ENCODE measurements at places on chromosomes 16 and 17.

DNA sequence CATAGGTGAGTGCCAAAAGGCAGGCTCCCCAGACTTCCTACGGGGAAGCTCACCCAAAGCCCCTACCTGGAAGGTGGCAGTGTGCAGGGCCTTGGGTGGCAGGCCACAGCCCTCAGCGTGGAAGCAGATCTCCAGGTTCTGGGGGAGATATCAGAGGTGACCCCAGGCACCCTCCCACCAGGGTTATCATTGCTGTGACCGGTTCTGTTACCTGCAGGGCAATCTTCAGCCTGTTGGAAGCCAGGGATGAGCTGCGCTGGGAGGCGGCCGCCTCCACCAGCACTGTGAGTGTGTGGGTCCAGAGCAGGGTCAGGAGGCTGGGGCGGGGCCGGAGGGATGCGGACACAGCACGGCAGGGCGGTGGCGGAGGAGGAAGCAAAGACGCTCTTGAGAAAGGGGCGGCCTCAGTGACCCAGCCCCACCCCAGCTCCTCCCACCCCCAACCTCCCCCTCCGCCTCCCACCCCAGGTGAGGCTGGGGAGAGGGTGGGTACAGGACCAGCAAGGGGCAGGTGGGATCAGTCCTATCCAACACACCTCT lies 13.1 kb downstream of the UNC13D start:
- DNase-seq: no peak

- DNase-seq: no peak
These were observed 9.0 kb upstream of the ITGAE start for GRCh38 chr17:3810019-3810418.

DNA sequence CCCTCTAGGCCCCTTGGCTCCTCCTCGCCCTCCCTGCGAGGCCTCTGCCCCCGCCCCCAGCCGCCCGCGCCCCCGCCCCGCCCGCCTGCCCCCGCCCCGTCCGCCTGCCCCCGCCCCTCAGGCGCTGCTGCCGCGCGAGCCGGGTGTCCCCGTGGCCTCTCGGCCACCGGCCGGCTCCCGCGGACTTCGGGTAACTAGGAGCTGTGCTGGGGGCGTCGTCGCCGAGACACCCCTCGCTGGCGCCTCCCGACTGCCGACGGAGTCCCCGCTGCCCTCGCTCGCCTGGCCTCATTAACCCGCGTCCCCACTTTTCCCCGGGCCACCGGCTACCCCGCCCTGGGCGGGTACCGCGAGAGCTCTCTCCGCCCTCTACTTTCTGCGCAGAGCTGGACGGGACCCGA lies at the start of gene TLCD1:
TLCD1 (minus strand) TSS at position 8 of the 401 bp plus-strand sequence. CDS start 136 bp downstream, outside the sequence.
- peak; percentile 32 for DNase-seq

- peak; percentile 62 for DNase-seq
These were observed 22.5 kb downstream of the EIF4A3 start for GRCh38 chr17:80124351-80124981.

GRCh38 chr16:86949116-86949515 lies 368.1 kb downstream of the C16orf95 start:
- DNase-seq: no peak

GRCh38 chr17:72474719-72475477 lies 354.1 kb downstream of the SOX9 start:
- DNase-seq: no peak

DNA sequence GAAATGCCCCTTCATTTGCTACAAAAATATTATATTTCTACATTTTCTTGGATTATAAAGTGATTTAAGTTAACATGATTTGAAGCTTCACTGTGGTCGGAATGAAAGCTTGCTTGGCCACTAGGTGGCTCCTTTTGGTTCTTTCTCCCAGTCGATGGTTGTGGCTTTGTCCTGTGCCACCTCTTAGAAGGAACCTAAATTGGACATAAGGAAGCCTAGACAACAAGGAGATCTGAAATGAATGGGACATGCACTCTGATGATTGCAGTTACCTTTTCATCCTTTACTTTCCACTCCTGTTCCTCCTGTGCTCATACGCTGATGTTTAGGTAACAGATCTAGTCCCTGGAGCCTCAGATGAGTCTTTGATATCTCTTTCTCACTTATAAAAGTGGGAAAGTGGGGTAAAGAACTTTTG lies 39.2 kb downstream of the FTO start:
- DNase-seq: peak; percentile 33

- no peak for DNase-seq
These were observed 29.2 kb downstream of the TRIM25 start for GRCh38 chr17:56884483-56885311.

GRCh38 chr16:87436225-87437172 lies 44.4 kb downstream of the MAP1LC3B start:
- DNase-seq: peak; percentile 34

- no peak for DNase-seq
These were observed 206.2 kb downstream of the CCDC182 start for GRCh38 chr17:57538736-57539456.

GRCh38 chr17:62619417-62620155 lies 7.9 kb upstream of the MRC2 start:
- no peak for DNase-seq

DNA sequence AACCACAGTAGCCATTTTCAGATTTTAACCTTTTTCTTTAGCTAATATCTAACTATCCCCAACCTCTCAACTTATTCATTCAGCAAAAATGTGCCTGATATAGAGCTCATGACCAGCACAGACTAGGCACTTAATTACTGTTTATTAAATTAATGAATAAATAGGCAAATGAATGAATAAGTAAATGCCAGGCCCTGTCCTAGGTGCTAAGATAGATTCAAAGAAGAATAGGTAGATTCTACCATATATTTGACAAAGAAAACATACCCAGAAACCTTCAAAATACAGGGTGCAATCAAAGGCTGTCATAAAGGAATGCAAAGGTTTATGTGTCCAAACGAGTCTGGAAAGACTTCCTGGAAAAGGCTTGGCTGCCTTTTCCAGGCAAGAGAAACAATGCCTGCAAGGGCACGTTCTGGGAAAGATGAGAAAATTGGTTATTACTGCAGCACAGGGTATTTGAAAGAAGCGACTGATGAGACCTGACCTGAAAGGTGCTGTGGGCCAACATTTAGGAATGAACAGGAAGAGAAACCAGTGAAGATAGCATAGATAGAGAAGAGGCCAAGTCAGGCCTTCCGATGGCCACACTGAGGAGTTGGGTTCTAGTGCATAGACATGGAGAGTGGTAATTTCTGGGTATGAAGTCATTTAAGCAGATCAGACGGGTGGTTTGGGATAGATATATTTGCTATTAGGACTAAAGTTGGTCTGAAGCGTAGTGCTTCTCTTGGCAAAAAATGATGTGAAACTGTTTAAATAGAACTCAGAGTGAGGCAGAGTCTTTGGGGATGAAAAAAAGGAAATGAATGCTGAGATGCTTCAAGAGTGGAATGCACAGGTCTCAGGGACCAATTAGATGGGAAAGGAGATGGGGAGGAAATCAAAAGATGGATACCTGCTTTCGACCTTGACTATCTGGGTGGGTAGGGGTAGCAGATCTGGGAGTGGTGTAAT lies 11.4 kb upstream of the CCL2 start:
- no peak for DNase-seq

DNA sequence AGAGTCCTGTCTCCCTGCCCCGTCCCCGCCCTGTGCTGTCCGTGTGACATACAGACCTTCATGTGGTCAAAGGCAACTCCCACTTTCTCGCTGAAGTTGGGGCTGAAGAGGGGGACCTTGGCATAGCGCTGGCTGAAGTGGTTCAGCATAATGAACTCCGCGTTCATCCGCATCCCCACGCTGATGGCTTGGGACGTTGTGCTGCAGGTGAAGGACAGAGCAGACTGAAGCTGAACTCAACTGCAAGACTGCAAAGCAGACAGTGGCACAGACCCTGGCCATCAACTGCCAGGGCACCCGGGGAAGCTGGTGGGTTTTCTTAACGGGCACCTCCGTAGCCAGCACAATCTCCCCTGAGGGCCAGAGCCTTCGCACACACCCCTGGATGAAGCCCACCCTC lies 24.2 kb downstream of the ELAC2 start:
- DNase-seq: no peak

DNA sequence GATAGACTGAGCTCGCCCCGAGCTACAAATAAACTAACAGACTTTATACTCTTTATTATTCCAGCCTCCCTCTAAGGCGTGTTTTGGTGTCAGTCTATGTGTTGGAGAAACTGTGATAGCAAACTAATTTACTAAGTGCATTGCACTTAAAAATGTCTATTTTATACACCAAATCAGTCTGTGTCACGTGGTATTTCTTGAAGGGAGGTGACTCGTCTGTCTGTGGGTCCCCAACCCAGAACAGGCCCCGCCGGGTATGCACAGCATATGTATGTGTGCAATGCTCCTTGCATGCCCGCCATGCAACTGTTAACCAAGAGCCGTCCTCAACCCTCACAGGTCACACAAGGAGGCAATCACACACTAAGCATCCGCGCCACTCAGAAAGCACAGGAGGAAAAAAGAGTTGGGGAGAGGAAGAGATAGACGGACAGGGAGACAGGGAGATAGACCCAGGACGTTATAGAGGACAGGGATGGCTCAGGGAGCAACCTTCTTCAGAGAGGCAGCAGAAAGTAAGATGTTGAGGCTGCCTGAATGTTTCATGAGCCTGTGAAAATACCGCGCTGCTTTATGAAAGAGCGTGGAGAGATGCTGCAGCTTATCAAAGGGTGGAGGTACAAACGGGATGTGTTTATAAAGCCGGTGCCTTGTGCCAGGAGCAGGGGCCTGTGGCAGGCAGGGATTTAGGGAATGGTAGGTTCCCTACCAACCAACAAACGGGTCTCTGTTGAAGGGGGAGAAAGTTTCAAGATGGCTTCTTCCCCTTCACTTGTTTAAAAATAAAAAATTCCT lies 4.2 kb downstream of the RBFOX3 start:
- no peak for DNase-seq

- DNase-seq: no peak
These were observed 13.6 kb downstream of the PIMREG start for GRCh38 chr17:6457688-6458459.

GRCh38 chr17:29621751-29622194 lies 939 bp downstream of the CORO6 start:
- peak; percentile 32 for DNase-seq

- no peak for DNase-seq
These were observed 133.1 kb downstream of the SPECC1 start for GRCh38 chr17:20142268-20142667.

DNA sequence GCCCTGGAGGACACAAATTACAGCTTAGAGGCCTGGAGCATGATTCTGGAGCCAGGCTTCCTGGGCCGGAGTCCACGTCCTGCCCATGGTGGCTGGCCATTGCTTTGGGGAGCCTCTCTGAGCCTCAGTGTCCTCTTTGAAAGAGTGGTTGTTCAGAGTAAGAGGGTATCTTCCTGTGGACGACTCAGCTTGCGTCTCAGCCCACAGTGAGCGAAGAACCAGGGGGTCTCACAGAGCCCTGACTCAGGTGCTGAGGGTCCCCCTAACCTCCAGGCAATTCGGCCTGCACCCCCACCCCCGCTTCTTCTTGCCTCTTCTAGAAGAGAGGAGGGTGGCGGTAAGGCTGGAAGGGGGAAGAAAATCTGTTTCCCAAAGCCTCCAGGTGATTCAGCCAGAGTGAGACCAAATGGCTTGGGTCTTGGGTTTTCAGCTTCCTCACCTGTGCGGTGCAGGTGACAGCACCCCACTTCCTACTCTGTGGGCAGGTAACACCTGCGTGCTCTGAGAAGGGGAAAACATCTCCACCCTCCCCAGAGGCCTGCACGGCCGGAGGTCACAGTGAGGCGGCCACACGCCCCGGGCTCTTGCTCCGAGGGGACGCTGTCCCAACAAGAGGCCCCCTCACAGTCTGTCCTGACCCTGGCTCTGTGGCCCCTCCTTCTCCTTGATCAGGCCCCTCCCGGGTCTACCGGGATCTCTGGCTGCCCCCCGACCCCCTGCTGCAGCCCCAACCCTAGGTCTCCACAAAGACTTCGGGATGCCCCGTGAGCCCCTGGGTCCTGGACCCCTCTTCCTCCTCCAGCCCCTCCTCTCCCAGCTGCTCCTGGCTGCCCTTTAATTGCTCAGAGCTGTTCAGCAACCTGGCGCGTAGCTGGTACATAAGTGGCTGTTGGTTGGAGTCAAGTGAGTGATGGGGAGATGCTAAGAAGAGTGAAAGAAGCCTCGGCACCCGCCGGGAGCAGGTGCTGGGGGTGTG lies 119.2 kb downstream of the METRNL start:
- DNase-seq: no peak

GRCh38 chr17:44119798-44120197 lies 3.6 kb downstream of the HDAC5 start:
- no peak for DNase-seq

GRCh38 chr16:397736-398332 lies 835 bp downstream of the NME4 start:
- DNase-seq: peak; percentile 74

DNA sequence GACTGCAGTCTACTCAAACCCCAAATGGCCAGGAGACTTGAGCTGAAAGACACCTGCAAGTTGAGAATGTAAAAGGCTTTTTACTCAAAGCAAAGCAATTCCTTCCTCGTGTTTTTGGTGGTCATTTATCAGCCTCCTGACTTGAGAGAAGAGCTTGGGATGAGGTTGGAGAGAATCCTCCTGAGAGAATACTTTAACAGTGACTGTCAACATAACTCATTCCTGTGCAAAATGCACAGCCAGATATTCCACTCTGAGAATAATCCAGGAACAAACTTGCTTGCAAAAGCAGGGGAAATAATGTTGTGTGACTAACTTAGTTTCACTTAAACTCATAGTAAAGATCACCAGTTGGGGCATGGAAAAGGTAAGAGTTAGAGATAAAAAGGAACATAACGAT lies 53.4 kb downstream of the SNTB2 start:
- peak; percentile 52 for DNase-seq

- peak; percentile 60 for DNase-seq
These were observed 17.1 kb downstream of the MRTFB start for GRCh38 chr16:14088155-14088753.

- no peak for DNase-seq
These were observed 268.7 kb upstream of the ASIC2 start for GRCh38 chr17:33561569-33562334.

DNA sequence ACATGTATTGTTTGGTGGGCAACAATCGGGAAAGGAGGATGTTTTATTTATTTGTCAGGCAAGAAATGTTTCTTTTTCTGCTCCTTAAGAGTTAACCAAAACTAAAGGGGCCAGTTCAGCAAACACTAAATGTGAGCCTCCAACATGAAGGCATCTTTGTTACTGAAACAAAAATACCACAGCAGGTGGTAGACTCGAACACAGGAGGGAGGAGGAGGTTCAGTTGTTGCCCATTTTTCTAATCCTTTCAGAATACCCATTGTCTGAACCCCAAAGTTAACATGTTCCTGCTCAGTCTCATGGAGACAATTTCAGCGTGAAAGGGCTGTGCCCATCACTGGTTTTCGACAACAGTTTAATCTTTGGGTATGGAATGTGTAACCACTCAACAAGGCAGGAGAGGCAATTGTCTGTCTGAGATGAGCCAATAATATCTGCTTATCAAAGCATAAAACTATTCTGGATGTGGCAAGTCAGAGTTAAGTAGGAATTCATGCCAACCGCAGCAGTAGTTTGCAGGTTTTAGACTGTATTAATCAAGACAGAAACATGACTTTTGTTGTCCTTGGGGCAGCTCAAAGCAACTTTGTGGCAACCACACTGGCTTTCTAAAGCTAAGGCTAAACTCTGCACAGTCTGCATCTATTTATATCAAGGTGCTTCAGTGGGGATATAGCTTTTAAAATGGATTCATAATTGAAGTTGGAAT lies 211.7 kb downstream of the FTO start:
- peak; percentile 46 for DNase-seq
